Pons (tissue), 1 donor: ENCODE measurements at places on chromosomes 3 and 15.

DNA sequence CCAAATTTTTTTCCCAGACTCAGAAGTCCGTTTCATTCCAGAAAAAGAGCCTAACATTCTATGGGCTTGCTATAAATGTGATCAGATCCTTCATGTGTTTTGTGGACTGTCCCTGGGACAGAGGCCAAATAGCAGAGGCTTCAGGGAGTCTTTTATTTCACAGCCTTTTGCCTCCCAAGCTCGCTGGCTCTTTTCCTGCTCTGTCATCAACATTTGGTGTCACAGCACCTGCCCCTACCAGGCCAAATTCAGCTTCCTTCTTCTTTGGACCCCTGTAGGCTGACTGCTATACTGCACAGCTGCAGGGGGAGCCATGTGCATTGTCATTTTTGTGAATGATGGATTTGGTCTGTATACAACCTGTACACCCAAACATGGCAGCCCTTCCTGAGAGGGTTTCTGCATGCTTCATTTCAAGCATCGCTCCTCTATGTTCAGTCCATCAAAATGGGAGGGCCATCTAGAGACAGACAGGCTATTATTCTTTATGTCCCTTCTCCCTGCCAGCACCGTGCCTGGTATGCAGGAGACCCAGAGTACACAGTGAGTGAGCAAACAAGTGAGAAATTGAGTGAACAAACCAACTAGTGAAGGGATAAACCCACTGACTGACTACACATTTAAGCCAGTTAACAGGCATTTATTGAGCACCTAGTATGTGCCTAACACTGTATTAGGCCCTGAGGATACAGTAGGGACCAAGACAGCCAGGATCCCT lies 17.9 kb upstream of the RPP14 start:
- DNase-seq: peak; percentile 80

- no peak for DNase-seq
These were observed 409.6 kb downstream of the NSUN3 start for GRCh38 chr3:94472511-94472910.

DNA sequence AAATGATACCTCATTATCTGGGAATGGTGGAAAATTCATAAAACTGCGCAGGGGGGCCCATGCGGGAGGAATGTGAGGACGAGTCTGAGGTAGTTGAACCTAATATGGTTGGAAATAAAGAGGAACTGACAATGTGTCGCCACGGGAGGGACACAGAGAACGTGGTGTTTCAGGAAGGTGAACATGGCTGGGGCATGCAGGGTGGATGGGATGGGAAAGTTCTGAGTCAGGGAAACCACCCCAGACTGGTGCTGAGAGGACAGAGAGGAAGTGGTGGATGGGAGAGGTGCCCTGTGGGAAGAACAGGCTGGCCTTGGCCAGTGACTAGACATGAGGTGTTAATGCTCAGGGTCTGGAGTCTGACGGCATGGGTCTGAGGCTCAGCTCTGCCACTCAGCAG lies 137.1 kb upstream of the WNT5A start:
- DNase-seq: peak; percentile 81

- peak; percentile 82 for DNase-seq
These were observed 158.4 kb downstream of the TIGIT start for GRCh38 chr3:114452256-114452655.

DNA sequence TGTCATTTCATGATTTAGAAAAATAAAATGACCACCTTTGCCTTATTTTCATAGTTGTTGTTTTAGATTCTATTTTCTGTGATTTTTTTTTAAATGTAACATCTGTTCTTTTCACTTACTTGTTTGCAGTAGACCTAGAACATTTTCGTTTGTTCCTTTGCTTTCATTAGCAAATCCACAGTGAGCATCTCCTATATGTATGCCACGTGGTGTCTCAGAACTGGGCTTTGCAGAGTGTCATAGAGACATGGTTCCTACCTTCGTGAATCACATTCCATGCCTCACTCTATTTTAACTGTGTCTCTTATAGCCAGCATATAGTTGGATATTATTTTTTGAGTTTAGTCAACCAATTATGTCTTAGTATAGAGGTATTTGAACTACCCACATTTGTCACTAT lies 118.2 kb downstream of the KLF13 start:
- no peak for DNase-seq

DNA sequence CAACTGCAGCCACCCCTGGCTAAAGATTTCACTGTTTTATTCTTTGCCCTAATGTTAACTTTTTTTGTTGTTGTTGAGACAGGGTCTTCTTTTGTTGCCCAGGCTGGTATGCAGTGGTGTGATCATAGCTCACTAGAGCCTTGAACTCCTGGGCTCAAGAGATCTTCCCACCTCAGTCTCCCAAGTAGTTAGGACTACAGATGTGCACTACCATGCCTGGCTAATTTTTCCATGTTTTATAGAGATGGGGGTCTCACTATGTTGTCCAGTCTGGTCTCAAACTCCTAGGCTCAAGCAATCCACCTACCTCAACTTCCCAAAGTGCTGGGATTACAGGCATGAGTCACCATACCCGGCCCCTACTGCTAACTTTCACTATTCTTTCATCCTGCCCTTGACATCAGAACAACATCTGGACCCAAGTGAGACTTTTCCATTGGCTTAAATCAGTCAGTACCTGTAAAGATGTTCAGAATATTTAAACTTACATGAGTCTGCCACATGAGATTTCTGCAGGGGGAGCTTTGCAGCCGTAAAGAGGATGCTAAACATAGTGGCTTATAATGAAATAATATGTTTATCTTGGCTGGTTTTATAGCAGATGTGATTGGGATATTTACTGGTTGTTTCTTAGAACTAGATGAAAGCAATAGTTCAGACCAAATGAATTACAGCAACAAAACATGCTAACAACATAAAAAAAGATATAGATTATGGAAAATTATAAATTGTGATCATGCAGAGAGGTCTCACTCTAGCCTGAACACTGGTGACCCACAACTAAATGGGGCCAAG lies 73.6 kb downstream of the HMG20A start:
- DNase-seq: no peak

DNA sequence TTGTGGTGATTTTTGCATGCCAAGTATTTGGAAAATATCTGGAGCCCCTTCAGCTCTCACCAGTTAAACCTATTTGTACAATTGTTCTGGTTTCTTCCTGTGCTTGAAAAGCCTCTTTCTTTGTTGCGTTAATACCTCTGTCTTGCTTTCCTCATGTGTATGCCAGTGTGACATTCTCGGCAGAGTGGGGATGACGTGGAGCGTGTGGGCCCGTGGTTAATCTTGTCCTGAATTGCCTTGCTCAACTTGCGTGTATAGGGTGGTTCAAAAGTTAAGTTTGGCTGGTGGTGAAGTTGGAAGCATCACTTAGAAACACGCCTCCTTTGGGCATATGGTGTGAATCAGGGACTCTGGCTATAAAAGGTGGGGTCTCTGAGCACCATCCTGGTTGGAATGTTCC lies 67.1 kb downstream of the IGF1R start:
- DNase-seq: no peak

- DNase-seq: no peak
These were observed 161.3 kb downstream of the AKAP13 start for GRCh38 chr15:85541744-85542143.

- no peak for DNase-seq
These were observed 749.4 kb downstream of the PLOD2 start for GRCh38 chr3:145411605-145412004.

- DNase-seq: no peak
These were observed 107.8 kb downstream of the MYRIP start for GRCh38 chr3:39917065-39917773.

- no peak for DNase-seq
These were observed 2.5 kb upstream of the CFAP100 start for GRCh38 chr3:126392246-126392645.

DNA sequence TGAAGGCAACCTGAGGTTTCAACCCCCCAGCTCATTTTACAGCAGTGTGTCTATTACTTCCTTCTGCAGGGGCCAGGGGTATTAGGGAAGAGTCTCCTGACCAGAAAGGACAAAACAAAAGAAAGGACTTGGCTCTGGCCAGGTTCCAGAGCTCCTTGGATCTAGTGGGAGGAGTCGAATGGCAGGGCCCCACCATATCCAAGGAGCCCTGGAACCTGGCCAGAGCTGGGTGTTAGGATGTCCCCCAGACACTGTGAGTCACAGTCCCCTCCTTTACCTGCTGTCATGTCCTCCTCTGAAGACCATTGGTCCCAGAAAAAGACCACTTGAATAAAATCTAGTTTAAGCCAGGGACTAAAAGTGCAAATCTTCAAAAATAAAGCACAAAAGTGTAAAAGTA lies 113.2 kb downstream of the EEFSEC start:
- DNase-seq: no peak

DNA sequence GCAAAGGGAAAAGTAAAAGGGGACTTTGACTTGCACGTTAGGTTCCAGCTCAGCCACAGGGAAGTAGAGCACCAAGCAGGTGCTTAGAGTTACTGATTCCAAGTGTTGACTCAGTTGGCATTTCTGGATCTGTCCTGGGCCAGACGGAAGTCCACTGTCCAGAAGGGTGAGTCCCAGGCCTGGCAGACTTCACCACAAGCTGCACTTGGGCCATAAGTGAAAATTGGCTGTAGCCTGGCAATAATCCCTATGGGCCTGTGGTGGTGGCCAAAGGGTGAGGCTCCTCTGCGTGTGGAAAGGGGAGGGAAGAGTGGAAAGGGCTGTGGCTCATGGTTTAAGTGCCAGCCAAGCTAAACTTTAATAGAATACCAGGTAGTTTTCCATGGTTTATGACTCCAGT lies 121.5 kb downstream of the DTWD1 start:
- no peak for DNase-seq

GRCh38 chr15:65092911-65093792 lies 16.6 kb downstream of the KBTBD13 start:
- DNase-seq: no peak

DNA sequence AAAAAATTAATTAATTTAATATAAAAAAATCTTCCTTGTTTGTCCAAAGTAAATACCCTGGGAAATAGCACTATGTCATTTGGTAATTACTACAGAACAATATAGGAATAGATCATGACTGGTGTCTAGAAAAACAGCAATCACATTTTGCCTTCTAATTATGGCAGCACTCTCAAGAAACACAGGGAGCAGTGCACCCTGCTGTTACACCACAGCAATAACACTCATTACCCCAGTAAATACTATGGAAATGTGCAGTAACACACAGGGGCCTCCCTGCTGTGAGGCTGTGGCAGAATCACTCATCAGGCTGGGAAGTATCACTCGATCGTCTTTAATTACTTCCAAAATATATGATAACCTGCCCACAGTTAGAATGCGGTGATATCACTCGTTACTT lies 646.0 kb downstream of the TUSC7 start:
- DNase-seq: peak; percentile 53

DNA sequence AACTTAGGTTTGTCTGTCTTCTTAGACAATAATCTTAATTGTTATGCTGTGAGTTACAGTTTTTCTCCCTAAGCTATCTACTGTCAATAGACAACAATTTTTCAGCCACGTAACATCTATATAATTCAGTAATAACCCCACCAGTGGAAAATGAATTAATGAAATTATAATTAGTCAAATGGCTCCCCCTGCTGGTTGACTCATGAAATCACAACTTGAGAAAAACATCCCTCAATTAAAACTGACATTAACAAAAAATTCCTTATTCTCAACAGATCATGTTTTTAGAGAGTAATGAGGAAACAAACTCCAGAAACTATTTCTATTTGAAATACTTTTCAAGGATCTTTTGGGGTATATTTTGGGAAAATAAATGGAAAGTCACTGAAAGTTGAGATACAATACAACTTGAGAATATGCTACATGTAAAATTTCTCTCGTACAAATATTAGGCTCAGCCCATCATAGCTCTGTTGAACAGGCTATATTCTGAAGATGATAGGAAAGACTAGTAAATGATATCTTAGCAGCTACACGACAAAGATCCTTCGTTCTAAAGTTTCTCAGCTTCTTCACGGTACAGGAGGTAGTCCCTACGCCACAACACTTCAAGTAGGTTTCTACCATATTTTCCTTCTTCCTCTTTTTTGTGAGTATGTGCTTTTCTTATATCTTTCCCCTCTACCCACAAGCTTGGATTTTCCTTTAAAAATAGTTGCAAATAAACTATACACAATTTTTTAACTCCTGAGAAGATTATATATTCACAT lies 20.7 kb downstream of the PPP1R2 start:
- DNase-seq: peak; percentile 59

DNA sequence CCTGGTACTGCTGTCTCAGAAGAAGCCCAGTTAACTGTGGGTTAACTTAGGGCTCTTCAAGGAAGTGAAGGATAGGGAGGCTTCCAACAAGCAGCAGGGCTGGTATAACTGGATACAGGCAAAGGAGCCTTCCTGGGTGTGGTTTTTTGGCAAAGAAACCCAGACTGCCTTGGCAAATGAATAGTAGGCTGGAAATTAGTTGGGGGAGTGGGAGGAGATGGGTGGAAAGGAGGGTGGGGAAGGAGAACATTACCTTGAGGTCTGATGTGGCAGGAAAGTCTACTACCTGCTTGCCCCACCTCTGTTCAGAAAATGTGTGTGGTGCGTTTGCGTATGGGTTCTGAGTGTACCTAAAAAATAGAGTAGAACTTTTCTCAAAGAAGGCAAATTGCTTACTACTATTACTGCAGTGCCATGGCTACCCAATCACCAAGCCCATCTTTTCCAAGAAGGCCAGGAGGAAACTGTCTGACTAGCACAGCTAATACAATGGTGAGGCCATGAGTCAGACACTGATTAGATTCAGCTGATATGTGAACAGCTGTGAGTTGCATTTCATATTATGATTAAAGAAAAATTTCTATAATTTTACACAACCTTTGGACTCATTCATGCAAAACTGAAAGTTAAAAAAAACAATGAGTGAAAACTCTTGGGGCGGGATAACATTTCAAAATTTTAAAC lies 55.2 kb downstream of the SPTSSB start:
- DNase-seq: no peak

DNA sequence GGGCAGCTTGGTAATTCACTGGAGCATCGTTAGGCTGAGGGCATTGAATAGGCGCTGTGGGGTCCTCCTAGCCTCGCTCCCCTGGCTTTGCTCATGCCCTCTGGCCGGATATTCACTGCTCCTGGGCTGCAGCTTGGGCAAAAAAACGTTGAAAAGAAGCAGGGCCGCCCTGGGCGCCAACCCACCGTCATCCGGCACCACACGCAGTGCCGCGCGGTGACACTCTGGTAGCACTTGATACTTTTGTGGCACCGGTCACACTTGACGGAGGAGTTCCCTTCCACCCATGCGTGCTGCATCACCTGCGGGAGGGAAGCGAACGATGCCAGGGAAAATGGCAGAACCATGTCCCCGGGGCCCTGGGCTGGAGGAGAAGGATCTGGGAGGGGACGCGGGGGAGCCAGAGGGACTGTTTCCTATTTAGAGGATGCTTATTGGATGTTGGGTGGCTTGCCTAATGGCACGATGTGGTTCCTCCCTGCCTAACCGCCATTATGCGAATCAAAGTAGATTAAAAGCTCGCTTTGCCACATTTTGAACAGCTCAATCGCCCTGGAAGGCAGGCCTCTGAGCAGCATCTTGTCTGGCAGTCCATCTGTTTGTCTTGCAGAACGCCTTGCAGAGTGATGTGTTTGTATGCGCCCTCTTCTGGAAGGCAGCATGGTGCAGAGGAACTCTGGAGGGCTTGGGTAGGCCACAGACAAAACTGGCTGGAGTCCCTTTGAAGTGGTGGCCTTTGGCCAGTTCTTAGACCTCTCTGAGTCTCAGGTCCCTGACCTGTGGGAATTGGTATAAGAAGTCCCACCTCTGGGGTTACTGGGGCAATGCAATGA lies 93.2 kb downstream of the DGKG start:
- no peak for DNase-seq
